ENCODE measurements at places on chromosomes 7 and 10.

DNA sequence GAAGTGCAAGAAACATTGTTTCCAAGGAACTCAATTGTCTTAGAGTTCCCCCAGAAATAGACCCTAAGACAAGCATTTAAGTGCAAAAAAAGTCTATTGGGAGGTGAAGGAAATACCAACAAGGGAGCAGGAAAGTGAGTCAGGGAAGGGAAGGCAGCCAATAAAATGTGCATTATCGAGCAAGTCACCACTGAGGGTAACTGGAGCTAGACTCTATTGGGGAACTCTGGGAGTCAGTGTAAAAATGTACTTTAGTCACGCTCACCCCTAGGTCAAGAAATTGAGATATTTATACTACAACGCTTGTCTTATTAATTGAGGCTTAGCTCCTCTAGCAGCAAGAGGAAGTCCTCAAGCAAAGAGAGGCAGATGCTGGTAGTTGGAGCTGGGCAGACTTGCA lies 137.7 kb downstream of the RTKN2 start:
- DNase-seq: no peak

DNA sequence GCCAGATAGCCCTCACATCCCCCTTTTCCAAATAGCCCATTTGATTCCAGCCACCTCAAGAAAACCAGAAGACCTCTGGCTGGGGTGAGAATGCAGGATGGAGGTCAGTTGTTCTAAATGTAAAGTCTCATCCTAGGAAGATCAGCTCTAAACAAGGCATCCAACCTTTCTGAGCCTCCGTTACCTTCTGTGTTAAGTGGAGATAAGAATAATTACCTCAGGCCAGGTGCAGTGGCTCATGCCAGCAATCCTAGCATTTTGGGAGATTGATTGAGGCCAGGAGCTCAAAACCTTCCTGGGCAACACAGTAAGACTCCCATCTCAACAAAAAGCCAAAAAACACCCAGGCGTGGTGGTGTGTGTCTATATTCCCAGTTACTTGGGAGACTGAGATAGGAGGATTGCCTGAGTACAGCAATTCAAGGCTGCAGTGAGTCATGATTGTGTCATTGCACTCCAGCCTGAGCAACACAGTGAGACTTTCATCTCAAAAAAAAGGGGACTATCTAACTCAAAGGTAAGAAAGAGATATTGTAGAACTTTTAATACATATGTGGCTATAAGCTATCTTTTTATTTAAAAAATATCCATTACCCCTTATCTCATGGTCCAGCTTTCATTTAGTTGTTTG lies 43.5 kb downstream of the PRTFDC1 start:
- no peak for DNase-seq

DNA sequence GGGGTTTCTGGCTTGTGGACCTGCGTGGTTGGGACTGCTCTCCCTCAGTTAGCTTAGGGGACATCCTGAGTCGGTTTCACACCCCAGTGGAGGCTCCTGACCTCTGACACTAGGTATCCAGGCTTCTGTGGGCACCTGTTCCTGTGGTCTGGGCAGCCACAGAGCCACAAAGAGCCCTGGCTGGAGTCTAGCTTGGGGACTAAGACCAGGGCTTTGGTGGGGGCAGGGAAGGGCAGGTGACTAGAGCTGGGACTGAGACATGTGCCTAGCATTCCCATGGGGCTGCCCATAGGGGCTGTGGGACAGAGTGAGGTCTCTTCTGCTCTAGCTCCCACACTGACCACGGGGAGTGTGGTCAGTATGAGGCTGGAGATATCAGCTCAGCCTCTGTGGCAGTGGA lies 4.0 kb upstream of the TMEM270 start:
- no peak for DNase-seq

- DNase-seq: no peak
Measured at GRCh38 chr7:152185558-152185957, 160.1 kb downstream of the GALNT11 start.
